NCI-H2029 treated with DMSO at 0.1 percent for 48 hours (cell line): ENCODE measurements at places on chromosomes 2 and 18.

- DNase-seq = peak; percentile 62
Measured at GRCh38 chr18:35059280-35059927, 18.2 kb downstream of the MAPRE2 start.

GRCh38 chr2:67581751-67582150, 184.6 kb downstream of the ETAA1 start:
- no peak for DNase-seq

GRCh38 chr18:57352761-57353136, 392 bp downstream of the ST8SIA3 start:
- DNase-seq = no peak

DNA sequence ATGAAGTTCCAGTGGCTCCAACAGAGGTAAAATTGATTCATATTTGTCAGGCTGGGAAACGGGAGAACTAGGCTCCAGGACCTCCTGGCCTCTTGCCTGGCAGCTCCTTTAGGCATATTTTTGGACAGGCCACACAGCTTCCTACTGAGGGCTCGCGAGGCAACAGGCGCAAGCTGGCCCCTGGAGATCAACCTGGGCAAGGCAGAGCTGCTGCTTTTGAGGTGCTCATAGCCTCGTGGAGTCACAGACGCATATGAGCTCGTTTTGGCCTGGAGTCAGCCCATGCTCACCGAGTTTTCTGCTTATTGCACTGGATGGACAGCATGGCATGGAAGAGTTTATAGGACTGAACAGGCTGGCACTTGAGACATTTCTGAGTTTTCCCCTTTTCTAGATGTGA, 97.7 kb downstream of the CAPN13 start:
- no peak for DNase-seq

DNA sequence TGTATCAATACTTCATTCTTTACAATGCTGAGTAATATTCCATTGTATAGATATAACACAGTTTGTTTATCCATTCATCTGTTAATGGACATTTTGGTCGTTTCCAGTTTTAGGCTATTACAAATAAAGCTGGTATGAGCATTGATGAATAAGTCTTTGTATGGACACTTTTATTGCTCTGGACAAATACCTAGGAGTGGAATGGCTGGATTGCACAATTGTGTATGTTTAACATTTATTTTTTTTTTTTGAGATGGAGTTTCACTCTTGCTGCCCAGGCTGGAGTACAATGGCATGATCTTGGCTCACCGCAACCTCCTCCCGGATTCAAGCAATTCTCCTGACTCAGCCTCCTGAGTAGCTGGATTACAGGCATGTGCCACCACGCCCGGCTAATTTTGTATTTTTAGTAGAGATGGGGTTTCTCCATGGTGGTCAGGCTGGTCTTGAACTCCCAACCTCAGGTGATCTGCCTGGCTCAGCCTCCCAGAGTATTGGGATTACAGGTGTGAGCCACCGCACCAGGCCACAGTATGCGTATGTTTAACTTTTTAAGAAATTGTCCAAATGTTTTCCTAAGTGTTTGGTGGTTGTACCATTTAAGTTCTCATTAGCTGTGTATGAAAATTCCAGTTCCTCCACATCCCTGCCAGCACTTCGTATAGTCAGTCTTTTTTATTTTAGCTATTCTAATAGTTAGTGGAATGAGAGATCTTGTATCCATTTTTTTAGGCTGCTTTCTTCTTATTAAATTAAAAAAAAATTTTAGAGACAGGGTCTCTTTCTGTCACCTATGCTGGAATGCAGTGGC, 194.9 kb upstream of the HAAO start:
- no peak for DNase-seq

GRCh38 chr2:111031546-111032478, 88.9 kb upstream of the BCL2L11 start:
- DNase-seq = peak; percentile 79
